Globus pallidus (tissue), 1 donor: ENCODE measurements at places on chromosomes 12 and 14.

GRCh38 chr12:111448266-111448830 lies 42.6 kb downstream of the SH2B3 start:
- DNase-seq, result no peak

GRCh38 chr14:76235628-76236027 lies 83.9 kb downstream of the GPATCH2L start:
- no peak for DNase-seq

DNA sequence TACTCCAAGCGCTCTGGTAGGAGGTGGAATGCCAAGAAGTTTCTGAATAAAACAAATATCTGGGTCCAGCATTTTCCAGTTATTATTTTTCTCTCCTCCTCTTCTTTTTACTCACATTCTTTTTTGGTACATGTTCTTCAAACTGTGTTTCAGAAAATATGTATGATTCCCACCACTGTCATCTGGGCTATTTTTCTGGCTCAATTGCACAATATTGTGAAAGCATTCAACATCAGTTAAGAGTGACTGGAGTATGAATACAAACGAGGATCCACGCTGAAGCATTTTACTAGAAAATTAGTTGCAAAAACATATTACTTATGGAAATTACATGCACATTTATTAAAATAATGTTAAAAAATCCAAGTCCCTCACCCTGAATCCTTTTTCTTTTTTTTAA lies 61.5 kb downstream of the KCNMB4 start:
- no peak for DNase-seq

GRCh38 chr12:123032736-123033391 lies 52.4 kb downstream of the ARL6IP4 start:
- DNase-seq, result no peak

- DNase-seq, result peak; percentile 77
Observed at GRCh38 chr12:2834581-2835491, at the start of gene NRIP2. NRIP2 (minus strand) TSS chr12:2835035; CDS start chr12:2834983, 52 bp downstream.

DNA sequence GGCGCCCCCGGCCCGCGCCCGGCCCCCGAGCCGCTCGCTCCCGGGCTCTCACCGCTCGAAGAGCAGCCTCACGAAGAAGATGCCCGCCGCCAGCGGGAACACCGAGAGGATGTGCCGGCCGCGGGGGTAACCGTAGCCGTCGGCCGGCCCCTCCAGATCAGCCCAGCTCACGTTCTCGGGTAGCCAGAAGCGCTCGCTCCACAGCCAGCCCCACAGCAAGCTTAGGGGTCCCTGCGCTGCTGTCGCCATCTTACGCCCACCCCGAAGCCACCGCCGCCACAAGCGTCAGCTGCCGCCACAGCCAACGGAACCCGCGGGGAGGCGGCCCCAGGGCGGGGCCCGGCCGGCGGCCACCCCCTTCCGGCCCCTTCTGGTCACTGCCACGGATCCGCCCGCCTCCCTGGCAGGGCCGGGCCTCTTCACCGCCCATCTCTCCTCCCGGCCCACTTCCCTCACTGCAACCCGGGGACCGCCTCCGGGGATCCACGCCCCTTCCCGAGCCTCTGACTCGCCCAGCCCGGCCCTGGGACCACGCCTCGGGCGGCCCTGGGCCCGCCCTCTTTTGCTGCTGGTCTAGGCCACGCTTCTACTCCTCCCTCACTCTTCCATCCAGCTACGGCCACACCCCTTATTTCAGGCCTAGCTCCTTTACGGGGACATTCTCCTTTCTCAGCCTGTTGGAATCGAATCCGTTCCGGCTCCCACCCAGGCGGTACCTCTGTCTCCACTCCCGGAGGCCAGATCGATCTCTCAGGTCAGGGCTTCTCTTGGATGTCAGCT lies at the start of gene CERS5:
CERS5 (minus strand) TSS at position 321 of the 780 bp plus-strand sequence; CDS start at position 249, 72 bp downstream.
- peak; percentile 99 for DNase-seq

DNA sequence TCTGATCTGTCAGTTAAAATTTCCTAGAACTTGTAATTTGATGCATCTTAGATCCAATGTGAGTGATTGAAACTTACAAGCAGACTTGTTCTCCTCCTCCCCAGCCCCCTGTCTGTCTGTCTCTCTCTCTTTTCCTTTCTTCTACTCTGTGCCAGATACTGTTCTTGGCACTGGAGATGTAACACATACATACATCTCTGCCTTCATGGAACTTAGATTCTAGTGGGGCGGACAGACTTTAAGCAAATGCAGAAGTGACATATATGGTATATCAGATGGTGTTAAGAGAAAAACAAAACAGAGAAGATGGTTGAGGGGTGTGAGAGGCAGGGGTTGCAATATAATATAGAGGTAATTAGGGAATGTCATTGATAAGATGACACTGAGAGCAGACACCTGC lies 6.6 kb downstream of the CHST11 start:
- no peak for DNase-seq

DNA sequence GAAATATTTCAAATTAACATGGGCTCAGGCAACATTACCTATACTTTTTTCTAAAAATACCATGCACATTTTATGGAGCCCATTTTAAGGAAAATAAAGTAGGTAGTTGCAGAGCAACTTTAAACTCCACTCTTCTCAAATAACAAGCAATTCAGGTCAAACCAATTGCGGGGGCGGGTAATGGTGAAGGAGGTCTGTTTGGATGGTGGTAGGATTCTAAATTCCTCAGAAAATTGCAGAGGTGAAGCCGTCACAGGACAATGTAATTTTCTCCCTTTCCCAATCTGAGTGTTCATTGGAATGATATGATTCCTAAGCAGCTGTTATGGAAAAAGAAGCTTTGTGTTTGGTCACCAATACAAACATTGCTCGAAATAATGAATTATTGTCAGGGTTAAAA lies 11.6 kb downstream of the PKP2 start:
- no peak for DNase-seq

DNA sequence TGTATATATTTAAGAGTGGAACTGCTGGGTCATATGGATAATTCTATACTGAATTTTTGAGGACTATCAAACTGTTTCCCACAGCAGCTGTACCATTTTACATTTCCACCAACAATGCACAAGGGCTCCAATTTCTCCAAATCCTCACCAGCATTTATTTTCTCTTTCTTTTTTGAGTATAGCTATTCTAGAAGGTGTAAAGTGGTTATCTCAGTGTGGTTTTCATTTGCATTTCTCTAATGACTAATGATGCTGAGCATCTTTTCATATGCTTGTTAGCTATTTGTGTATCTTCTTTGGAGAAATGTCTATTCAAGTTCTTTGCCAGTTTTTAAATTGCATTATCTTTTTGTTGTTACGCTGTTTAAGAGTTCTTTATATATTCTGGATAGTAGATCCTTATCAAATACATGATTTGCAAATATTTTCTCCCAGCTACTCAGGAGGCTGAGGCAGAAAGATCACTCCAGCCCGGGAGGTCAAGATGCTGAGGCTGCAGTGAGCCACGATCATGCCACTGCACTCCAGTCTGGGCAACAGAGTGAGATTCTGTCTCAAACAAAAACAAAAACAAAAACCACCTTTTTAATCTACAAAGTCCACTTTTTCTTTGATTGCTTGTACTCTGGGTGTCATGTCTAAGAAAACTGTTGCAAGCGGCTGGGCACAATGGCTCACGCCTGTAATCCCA lies 32.8 kb downstream of the GTF2A1 start:
- no peak for DNase-seq

- no peak for DNase-seq
Observed at GRCh38 chr14:88535149-88535548, 19.7 kb downstream of the PTPN21 start.

DNA sequence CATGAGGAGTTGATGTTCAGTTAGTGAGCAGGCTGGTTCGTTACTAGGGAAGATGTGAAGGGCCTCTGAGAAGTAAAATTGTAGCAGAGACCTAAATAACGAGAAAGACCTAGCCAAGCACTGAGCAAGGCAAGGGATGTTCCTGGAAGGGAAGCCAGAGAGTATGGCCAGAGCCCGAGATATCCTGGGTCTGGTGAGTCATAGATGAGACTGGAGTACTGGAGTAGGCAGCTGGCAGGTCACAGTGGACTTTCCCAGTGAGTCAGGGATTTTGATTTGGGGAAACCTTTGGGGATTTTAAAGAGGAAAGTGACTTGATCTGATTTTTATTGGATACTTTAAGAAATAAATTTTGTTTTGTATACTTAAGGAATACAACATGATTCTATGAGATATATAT lies 369.0 kb downstream of the DIO2 start:
- DNase-seq, result no peak

DNA sequence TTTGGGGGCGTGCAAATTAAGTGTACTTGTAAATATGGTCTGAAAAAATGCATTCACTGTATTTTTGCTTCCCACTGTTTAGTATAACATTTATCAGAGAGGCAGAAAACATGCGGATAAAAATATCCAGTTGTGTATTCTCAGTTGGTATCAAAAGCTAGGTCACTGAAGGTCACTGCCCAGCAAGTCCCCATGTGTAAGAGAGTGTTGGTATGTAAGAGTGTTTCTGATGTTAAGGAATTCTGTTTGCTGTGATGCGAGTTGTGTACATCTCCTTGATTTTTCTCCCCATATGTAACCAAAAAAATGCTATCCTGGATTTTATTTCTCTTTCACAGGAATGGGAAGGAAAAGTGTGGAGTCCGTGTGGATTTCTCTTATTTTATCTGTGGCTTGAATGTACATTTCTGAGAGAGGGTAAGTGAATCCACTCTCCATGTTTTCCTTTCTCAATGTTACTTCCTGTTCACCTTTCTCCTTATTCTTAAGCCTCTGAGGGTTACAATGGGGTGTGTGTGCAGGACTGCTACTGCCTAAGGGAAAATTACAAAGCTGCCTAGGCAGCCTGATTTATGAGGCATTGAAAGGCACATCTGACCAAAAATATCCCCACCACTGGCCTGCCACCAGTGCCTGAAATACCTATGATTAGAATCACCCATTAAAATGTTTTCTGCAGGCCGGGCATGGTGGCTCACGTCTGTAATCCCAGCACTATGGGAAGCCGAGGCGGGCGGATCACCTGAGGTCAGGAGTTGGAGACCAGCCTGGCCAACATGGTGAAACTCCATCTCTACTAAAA lies 97.9 kb upstream of the USP44 start:
- DNase-seq, result no peak

- DNase-seq, result no peak
Observed at GRCh38 chr12:14880890-14881453, 4.7 kb downstream of the MGP start.

DNA sequence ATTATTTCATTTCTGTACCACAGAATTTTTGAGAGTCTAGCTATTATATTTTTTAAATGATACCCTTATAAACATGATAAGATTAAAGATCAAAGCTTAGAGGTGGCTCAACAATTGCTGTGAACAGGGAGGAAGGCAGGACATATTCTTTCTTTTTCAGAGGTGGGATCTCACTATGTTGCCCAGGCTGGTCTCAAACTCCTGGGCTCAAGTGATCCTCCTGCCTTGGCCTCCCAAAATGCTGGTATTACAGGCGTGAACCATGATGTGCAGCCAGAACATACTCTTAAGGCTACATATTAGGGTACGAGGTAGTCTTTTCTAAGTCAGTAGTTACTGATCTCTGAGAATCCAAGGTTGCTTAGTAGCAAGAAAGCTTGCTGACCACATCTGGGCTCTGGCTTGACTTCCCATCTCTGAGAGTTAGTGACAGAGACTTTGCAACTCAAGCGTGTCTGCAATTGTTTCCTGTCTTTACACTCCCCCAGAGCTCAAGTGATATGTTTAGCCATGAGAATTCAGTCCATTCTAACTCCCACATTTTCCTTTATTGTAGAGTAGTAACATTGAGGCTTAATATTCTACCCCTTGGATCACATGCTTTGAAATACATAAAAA lies 8.6 kb downstream of the RAB5B start:
- DNase-seq, result no peak

- DNase-seq, result no peak
Observed at GRCh38 chr12:69619050-69619449, 8.3 kb upstream of the LRRC10 start.

GRCh38 chr12:92927436-92928281 lies 1.4 kb downstream of the EEA1 start:
- DNase-seq, result peak; percentile 16

- DNase-seq, result peak; percentile 53
Observed at GRCh38 chr12:95918194-95918993, 24.0 kb downstream of the CCDC38 start.

DNA sequence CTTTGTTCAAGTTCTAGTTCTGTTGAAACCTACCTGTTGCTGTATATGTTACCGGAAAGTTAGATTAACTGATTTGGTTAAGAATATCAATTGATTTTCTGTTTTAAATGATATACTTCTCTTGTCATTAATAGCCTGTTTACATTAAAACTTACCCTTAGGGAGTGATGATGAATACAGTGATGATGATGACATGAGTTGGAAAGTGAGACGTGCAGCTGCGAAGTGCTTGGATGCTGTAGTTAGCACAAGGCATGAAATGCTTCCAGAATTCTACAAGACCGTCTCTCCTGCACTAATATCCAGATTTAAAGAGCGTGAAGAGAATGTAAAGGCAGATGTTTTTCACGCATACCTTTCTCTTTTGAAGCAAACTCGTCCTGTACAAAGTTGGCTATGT lies 33.0 kb downstream of the CAND1 start:
- DNase-seq, result no peak

DNA sequence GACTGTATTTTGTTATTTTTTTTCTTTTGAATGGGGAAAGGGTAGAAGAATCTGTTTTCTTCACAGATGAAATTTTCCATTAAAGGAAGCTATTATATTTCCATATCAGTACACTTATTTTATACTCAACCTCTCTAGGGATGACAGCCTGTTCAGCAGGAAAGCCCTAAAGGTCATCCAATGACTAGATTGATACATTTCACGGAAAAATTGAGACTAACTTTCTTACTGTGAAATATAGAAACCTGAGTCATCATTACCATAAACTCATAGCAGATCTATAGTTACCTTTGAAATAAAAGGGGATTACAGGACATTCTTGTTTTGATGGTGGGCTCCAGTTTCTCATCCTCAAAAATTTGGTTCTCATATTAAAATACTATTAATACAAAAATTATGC lies 36.1 kb upstream of the PTCSC3 start:
- no peak for DNase-seq

DNA sequence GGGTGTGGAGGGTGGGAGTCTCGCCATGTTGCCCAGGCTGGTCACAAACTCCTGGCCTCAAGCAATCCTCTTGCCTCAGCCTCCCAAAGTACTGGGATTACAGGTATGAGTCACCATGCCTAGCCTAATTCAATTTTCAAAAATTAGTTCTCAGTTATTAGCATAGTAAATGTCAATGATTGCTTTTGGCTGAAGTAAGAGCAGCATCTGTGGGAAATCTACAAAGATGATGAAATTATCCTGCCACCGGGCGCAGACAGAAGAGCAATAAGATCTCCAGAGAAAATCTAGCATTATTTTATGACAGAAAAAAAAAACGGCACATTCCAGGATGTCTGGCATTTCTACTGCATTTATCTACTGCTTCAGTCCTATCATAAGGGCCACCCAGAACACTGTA lies 97.9 kb upstream of the DAAM1 start:
- DNase-seq, result no peak

- DNase-seq, result no peak
Observed at GRCh38 chr14:50312734-50313054, 570 bp downstream of the DMAC2L start.

GRCh38 chr12:95484524-95484923 lies 10.6 kb downstream of the METAP2 start:
- no peak for DNase-seq

DNA sequence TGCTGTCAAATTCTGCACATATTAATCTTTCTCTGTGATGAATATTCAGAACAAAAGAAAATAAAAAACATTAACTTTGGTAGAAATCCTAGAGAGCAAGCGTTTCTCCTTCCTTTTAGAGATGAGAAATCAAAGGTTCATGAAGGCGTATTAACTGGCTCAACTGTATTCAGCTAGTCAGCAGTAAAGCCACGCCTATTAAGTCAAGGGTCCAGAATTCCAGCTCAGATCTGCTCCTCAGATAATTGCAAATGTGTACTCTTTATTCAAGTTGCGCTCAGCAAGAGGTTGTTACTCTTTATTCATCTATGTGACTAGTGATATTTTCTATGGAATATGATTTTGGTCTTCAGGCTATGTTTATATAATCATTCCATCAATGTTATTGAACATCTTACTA lies 13.1 kb upstream of the POC1B start:
- no peak for DNase-seq
